ENCODE measurements at places on chromosomes 4 and X.

DNA sequence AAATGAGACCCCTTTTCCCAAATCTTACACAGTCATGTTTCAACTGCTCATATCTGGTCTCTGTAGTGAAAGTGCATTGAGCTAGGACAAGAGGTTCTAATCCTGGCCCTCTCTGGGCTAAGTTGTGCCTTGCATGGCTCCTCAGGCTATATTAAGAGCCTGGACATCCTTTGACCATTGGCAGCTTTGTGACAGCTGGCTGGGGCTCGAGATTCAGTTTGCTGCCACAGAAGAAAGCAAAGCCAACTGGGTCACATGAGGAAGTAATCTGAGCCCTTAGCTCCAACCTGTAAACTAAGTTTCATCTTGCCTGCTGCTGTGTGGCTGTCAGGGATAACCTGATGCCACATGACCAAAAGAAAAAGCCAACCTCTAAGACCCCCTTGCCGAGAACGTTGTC lies 51.8 kb upstream of the JADE1 start:
- no peak for DNase-seq

GRCh38 chr4:91064157-91064853 lies 937.1 kb downstream of the CCSER1 start:
- DNase-seq, result peak; percentile 2

GRCh38 chr4:73776321-73776729 lies 36.0 kb downstream of the CXCL8 start:
- no peak for DNase-seq

DNA sequence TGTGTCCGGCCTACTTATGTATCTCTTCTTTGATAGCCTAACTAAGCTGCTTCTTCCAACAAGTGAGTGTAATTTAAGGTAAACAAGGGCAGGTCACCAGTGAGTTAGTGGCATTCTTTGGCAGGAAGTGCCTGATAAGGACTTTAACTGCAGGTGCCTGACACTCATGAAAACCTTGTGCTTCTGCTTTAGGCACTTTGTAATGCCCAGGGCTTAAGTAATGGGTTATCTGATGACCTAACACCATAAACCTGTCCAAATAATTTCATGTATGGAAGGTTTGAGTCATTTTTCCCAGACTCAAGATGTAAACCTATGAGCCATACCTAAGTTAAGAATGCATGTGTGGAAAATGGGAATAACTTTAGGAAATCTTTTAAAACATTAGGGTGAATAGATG lies 43.0 kb downstream of the BCOR start:
- no peak for DNase-seq

- no peak for DNase-seq
These were observed 60.2 kb upstream of the CLDN34 start for GRCh38 chrX:9906919-9907318.

- no peak for DNase-seq
These were observed 104.1 kb downstream of the C4orf51 start for GRCh38 chr4:145784036-145784435.

DNA sequence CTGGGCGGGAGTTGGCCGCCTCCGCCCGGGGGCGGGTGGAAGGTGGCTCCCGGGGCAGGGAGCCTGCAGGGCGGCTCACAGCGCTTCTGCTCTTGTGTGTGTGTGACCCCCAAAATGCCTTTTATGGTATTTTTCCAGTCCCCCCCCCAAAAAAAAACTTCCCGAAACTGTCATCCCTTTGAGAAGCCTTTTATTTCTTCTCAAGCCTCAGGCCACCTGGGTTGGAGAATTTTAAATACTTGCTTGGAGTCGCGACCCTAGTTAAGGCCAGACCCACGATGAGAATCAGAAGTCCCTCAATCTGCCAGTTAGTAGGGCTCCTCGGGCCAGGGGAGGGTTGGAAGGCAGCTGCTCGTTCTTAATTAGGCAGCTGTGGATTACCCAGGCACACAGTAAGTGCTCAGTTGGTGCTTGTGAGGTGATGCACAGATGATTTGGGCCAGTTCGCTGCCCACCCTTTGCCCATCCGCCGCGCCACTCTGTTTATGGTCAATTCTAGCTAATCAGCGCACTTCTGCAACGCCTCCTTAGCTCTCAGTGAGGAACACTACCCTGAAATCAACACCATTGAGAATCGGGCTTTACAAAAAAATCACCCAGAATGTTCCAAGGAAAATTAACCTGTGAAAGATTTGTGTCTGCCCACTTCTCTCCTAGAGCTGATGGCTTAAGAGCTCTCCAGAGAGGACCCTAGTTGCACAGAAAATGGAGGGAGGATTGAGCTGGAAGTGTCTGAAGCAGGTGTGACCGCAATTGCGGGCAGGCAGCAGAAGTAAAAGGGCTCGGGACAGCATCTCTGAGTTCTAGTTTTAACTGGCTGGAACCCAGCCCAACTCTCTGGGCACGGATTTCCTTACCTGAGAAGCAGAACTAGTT lies 648 bp upstream of the SCD5 start:
- peak; percentile 33 for DNase-seq

- DNase-seq, result no peak
These were observed 5.0 kb downstream of the GRK4 start for GRCh38 chr4:2968381-2968780.

DNA sequence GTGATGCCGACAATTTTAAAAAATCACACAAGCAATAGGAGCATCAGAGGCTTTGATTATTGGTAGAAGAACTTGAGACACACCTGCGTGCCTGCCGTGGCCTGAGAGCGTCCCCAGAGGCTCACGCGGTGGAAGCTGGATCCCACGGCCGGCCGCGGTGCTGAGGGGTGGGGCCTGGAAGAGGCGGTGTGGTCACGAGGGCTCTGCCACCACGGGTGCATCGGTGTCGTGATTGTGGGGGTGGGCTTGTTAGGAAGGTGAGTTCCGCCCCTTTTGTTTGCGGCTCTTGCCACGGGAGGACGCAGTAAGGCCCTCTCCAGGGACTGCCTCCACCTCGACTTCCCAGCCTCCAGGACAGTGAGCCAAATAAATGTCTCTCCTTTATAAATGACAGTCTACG lies 77.2 kb upstream of the ADRA2C start:
- DNase-seq, result no peak

GRCh38 chr4:42330002-42330592 lies 67.2 kb upstream of the SHISA3 start:
- DNase-seq, result no peak

DNA sequence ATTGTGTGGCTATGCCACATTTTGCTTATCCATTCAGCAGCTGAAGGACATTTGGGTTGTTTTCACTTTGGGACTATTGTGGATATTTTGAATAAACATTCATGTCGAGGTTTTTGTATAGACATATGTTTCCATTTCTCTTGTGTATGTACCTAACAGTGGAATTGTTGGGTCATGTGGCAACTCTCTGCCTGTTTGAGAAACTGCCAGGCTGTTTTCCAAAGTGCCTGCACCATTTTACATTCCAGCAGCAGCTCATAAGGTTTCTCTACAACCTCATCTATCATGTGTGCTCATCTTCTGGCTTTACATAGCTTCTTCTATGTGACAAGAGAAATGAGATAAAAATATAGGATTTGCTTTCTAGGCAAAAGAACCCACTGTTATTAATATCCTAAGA lies 29.5 kb upstream of the TSPAN5 start:
- no peak for DNase-seq

DNA sequence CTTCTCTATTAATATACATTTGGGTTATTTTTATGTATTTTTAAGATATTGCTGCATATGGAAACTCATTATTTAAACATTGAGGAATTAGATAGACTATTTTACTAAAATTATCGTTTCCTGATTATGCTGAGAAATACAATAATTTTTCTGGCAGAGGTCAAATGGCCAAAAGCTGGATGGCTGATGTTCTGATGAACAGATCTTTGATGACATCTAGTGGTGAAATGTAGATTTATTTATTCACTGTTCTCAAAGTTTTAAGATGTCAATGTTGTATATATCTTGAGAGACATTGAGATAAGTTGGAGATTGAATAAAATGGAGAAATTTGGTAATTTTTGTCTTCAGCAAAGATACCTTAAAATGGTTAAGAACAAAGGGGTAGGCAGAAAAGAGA lies 96.2 kb downstream of the UGT8 start:
- DNase-seq, result no peak

DNA sequence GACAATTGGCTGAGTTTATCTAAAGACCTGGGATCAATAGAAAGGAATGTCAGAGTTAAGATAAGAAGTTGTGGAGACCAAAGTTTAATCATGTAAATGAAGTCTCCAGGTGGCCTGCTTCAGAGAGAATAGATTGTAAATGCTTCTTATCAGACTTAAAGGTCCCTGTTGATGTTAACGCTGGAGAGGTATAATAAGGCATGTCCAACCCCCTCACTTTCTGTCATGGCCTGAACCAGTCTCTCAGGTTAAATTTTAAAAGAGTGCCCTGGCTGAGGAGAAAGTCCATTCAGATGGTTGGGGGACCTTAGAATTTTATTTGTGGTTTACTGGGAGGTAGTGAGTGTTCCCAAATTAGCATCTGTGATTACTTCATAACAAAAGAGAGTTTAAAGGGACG lies 86.7 kb downstream of the AKAP4 start:
- no peak for DNase-seq

DNA sequence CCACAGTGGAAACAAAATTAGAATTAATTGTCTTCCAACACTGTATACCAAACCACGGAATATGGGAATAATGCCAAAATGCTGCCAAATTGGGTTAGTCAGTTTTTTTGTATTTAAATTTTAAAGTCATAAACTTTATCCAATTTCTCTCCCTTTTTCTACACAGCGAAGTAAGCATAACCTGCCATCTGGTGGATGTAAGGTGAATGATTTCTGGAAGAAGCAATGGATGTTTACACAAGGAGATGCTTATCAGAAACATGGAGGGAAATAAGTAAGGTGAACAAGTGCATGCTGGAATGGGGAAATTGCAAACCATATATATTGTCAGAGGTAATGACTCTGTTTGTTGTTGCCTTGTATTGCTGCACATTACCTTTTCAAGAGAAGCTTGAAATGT lies 691.9 kb downstream of the TECRL start:
- no peak for DNase-seq

GRCh38 chr4:108056418-108056817 lies 66.7 kb downstream of the HADH start:
- DNase-seq, result no peak

GRCh38 chr4:89765966-89766365 lies 71.0 kb downstream of the SNCA start:
- DNase-seq, result no peak

DNA sequence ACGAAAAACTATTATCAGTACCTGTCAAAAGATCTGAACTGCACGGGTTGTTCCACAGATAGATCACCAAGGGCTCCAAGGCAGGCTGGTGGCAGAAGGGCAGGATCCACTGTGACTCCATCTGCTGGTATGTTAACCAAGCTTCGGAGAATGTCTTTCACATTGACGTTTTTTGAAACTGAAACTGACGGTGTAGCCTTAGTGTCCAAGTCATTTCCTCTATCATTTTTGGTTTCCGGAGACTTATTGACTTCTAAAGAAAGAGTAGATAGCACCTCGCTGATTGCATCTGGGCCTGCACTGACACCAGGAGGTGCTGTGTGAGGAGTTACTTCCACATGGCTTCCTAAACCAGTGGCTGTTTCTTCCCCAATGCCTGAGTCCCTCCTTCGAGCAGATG lies 186.9 kb downstream of the LRBA start:
- DNase-seq, result no peak

GRCh38 chr4:181173046-181173445 lies 1070.2 kb upstream of the TENM3 start:
- no peak for DNase-seq

DNA sequence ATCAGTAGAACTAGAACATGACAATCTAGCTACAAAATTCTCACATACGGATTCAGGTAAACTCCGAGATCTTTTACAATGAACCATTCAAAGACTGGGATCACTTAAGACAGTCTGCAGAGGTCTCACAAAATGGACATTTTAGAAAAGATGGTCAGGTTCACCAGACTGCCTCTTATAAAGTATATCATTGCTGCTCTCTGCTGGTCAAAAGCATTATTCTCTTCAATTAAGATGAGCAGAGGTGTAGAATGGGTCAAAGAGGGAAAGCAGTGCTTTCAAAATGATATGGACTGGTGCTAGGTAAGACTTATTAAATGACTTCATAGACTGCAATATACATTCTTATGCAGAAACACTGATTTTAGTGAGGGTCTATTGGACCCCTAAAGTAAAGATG lies 434.7 kb downstream of the PACRGL start:
- no peak for DNase-seq

DNA sequence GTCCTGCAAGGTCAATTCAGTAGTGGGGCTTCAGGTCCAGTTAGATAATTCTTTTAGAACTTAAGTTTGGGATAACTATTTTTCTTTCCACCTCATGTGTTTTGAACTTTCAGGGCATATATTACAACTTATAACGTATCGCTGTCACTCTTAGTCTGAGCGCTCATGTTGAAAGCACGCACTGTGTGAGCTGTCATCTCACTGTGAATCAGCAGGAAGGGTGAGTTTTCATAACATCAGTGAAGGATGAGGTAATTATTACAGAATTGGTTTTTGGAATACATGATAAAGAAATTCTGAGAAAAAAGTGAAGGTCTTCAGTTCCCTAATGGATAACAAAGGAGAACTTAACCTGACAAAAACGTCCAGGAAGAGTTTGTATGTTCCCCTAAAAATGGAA lies 45.1 kb upstream of the SLC4A4 start:
- no peak for DNase-seq

DNA sequence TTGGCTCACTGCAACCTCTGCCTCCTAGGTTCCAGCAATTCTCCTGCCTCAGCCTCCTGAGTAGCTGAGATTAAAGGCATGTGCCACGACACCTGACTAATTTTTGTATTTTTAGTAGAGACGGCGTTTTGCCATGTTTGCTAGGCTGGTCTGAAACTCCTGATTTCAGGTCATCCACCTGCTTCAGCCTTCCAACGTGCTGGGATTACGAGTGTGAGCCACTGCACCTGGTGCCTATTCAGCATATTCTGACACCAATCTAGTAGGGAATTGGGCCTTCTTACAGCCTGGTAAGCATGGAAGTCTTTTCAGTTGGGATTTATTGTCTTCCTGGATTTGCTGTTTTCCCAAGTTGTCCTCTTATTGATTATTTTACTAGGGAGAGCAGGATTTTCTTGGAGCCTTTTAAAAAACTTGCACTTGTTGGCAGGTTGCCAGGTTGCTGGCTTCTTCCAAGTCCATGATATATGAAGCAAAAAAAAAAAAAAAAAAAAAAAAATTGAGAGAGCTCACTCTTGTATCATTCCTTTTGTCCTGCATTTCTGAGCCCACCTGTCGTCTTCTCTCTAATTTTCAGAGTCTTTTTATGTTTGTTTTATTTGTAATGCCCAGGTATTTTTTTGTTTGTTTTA lies 43.7 kb downstream of the TMPRSS11E start:
- DNase-seq, result no peak

GRCh38 chr4:7255488-7255881 lies 63.1 kb downstream of the SORCS2 start:
- no peak for DNase-seq

GRCh38 chr4:151098979-151099228 lies 524 bp upstream of the RPS3A start:
- DNase-seq, result no peak

DNA sequence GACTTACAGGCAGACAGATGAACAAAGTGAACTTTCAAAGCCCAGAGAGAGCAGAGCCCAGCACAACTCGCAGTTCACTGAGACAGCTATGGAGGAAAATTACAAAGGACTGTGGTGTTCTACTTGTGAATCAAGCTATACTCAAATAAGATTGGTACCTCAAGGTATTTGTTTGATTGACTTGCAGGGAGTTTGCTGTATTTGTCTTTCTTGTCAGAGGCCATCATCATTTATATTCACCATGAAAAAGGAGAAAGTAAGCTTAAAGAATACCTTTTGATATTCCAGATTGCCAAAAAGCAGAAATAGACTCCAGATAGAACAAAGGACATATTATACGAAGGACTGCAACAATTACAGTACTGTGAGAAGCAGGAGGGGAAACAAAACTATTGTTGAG lies 1047.9 kb downstream of the RPA4 start:
- no peak for DNase-seq

GRCh38 chr4:123168812-123169211 lies 227.8 kb upstream of the SPRY1 start:
- DNase-seq, result no peak
